ENCODE measurements at places on chromosomes 1 and 21.

DNA sequence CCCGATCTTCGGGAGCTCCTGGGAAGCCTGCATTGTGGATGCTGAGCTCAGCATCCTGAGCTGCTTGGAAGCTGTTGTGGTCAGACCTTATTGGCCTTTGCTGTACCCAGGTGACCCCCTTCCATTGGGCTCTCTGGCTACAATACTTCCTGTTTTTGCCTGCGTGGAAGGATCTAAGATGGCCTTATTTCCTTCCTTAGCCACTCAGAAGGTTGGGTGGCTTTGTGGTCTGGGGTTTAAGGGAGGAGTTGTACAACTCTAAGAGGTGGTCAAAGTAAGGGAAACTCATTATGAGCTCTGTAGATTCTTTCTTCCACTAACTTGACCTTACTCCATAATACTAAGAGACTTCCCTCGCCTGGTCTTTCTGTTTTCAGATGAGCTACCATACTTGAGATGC, 17.7 kb downstream of the PFKFB2 start:
- no peak for DNase-seq

DNA sequence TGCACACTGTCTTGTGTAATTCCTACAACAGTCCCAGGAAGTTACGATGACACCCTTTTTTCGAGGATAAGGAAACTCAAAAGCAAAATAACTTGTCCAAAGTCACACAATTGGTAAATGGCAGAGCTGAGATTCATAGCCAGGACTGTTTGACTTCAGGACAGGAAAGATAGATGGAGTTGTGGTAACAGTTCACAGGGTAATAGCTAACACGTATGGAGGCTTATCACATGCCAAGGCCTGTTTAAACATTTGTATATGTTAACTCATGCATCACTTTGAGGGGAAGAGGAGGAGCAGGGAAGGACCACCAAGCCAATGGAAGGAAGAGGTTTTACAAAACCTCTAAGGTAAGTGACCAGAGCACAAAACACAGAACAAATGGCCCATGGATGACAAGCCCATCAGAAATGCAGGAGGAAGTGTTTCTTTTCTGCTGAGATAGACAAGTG, 2.8 kb downstream of the DHCR24 start:
- DNase-seq = no peak

- DNase-seq = no peak
Measured at GRCh38 chr1:28855469-28855951, 43.5 kb downstream of the OPRD1 start.

DNA sequence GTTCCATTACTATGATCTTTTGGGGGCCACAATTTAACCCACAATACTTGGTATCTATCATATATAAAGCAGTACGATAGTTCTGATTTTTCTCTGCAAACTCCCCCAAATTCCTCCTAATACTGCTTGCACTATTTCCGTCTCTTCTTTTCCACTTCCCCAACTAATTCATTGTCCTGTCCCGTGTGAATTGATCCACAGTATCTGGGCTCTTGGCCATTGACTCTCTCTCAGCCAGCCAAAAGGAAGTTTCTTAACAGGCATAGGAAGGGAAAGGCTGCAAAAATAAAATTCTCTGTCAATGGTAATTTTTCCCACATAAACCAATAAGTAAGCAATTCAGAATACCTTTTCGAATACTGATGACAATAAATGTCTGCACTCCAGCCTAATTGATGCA, 91.7 kb upstream of the DSCAM start:
- no peak for DNase-seq

DNA sequence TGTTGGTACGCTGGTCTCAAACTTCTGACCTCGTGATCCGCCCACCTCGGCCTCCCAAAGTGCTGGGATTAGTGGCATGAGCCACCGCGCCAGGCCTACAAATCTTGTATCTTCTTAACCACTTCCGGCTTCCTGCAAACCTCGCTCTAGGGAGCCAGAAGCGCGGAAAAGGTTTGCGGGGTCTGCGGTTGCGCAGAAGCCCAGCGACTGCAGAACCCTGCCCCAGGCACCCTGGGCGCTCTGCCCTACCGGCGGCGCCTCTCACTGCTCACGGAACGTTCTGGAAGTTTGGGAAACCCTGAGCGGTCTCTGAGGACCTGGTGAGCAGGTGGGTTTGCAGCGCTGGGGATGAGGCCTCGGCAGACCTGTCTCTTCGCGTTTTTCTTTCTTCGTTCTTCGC, at the start of gene C1orf146:
Gene C1orf146 (plus strand): TSS at position 195 of the 400 bp plus-strand sequence. CDS start 13,506 bp downstream, outside the sequence.
- no peak for DNase-seq

DNA sequence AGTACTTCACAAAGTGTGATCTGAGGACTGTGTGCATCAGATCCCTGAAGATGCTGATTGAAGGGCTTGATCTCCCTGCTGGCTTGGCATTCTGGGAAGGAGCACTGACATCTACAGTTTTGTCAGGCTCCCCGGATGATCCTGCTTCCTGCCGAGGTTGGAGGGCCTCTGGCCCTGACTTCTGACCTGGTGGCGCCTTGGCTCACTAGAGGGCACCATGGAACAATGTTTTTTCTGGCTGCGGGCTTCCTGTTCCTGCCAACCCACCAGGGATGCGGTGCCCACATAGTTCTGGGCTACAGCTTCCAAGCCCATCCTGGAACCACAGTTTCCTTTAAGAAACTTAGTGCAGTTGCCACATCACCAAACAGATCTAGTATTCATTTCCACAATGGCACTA, 38.8 kb upstream of the RASAL2 start:
- DNase-seq = no peak

DNA sequence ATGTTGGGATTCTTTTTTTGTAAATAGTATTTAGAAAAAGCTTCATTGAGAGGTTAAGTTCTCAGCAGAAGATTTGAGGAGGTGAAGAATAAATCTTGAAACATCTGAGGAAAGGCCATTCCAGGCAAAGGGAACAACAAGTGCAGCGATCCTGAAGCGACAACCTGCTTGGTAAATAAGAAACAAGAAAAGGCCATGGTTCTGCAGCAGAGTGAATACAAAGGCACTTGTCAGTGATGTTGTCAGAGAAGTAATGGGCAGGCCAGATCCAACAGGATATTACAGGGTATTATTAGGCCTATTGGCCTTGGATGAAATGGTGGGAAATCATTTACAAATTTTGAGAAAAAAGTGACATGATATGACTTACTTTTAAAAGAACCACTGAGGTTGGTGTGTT, 960.0 kb downstream of the PLA2G4A start:
- no peak for DNase-seq

DNA sequence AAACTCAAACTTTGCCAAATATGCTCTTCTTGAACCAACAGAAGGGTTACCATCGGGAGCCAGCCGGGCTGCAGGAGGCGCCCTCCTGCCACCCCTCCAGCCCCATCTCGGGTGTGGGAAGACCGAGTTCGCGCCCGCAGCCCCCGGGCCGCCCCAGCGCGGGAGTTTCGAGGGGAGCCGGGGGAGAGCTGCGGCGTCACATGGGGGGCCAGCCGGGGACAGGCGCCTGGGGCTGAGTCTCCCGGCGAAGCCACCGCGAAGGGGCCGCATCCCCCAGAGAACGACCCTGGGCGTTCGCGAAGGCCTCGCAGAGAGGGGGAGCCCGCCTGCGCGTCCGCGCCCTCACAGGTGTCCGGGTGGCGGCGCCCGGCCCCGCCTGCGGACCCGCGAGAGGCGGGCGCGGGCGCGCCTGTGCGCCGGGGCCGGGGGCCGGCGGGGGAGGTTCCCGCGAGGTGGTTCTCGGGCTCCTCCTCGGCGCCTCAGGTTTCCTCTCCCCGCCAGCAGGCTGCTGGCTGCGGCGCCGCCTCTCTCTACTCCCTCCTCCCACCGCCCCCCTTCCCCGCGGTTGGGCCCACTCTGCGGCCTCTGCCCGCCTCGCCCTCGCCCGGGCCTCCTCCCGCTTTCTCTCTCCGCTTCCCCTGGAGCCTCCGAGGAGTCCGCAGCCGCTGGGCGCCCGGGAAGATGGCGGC, at the start of gene RAVER2:
Gene RAVER2 (plus strand): TSS at position 584 of the 689 bp plus-strand sequence. CDS start 98 bp downstream, at position 682.
- DNase-seq = peak; percentile 43

DNA sequence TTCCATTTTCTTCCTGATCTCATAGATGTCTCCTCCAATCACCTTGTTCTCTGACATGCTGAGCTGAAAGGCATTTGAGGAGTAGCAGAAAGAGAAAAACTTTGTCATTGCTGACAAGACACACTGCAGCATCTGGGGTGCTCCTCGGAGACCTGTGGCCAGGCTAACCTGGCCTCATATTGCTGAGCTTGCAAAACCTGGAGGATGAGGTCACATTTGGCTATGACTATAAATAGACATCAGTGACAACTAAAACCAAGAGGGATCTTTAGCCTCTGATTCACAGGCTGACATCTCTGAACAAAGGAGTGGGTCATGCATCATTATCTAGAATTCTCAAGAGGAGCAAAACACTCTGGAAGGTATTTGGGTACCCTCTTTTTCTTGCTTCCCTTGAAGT, 83.7 kb downstream of the PROX1 start:
- no peak for DNase-seq

DNA sequence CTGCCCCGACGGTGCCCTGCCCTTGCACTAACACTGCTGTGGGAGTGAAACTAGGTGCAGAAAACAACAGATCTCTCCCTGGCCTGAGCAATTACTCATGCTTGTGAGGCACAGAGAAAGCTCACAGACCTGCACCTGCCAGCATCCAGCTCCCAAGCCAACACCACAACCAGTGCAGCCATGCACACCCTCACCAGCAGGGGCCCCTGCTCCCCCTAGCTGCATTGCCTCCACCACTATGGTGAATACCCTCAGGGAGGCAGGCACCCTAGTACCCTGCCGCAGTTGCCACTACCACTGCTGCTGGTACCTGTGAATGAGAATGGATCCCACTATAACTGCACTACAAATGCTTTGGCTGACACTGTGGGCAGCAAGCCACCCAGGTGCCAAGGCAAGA, 7.1 kb upstream of the DIRAS3 start:
- no peak for DNase-seq

- no peak for DNase-seq
Measured at GRCh38 chr1:205588636-205589035, 43.2 kb downstream of the ELK4 start.

DNA sequence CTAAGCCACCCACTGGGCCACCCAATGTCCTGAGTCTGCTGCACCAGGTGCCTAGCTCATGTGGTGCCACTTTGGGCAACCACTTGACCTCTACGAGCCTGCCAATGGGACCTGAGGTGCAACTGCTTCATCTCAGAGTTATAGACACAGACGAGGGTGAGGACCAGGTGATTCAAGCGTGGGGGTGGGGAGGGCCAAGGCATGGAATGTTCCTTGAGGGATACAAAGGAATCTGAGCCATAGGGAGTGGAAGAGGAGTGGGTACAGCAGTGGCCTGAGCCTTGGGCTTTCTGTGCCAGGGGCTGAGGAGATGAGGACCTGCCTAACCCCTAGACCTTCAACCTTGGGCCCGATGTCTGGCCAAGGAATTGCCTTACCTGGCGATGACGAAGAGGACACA, 209.1 kb downstream of the GRIK3 start:
- no peak for DNase-seq

GRCh38 chr1:48793863-48794262, 17.2 kb upstream of the BEND5 start:
- DNase-seq = no peak

GRCh38 chr1:169346036-169346589, 21.5 kb downstream of the NME7 start:
- DNase-seq = no peak

GRCh38 chr1:228363686-228364067, 43.0 kb downstream of the TRIM11 start:
- DNase-seq = no peak

- no peak for DNase-seq
Measured at GRCh38 chr1:185644531-185644930, 89.7 kb upstream of the HMCN1 start.

- no peak for DNase-seq
Measured at GRCh38 chr1:16926491-16927073, 4.9 kb downstream of the CROCC start.

- no peak for DNase-seq
Measured at GRCh38 chr1:115476616-115477015, 138.6 kb upstream of the NGF start.

DNA sequence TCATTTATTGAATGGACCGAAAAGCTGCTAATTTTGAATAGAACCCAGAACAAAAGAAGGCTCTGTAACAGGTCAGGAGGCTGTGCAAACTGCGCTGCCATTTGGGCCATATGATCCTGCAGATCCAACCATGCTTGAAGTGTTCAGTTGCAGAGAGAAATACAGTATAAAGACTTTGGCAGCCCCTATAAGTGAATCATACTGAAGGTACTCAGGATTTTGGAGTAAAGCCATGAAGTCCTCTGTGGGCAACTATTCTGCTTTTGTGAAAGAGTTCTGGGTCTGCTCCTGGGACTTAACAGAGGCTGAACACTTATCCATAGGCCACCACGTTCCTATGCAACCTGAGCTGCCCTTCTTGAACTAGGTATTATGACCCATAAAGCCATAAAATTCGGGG, 1613.6 kb upstream of the PRMT6 start:
- no peak for DNase-seq

GRCh38 chr1:10048601-10049000, 15.8 kb downstream of the UBE4B start:
- no peak for DNase-seq

DNA sequence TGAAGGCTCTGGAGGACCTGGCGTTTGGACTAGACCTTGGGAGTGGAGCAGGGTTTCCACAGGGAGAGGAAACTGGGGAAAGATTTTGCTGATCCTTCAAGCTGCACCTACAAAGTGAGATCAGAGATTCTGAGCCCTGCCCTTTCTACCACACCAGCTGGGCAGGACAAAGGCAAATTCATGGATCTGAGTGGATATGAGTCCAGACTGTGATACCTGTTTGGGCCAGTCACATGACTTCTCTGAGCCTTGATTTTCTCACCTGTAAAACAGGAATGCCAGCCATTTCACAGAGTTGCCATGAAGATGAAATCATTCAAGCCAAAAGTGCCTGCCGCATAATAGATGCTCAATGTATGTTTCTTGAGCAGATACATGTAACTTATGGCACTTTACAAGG, 4.9 kb upstream of the RASSF5 start:
- no peak for DNase-seq

DNA sequence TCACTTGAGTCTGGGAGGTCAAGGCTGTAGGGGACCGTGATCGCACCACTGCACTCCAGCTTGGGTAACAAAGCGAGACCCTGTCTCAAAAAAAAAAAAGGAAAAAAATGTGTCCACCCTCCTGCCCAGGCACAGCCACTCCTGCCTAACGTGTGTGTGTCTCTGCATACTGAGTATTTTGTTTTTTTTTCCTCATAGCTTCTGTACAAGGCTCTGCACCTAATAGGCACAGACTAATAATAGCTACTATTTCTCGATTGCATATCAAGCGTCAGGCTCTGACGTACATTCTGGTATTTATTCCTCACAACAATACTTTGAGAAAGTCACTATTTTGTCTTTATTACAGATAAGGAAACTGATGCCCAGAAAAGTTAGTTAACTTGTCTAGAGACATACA, 5.0 kb downstream of the PTGFRN start:
- DNase-seq = no peak

- no peak for DNase-seq
Measured at GRCh38 chr21:45873866-45874265, 107.7 kb upstream of the COL6A1 start.

- no peak for DNase-seq
Measured at GRCh38 chr1:150622303-150622975, 7.0 kb downstream of the ENSA start.

- DNase-seq = no peak
Measured at GRCh38 chr1:95146637-95147036, 29.5 kb downstream of the TLCD4 start.

Data from activated T-helper 1 cell treated with Interleukin-2 at 50 U/mL for 16 hours (primary cell).